Epithelial cell of proximal tubule (primary cell): ENCODE measurements at places on chromosomes 1 and 21. TPM values are rescaled to one million over a fixed set of nuclear protein-coding genes. Genes with fewer than 3 reads are reported as not detected.

The CLDN8 gene
- total RNA-seq: not detected in 2 replicates

The FCRL6 gene
- not detected in 2 replicates for total RNA-seq

The CHAF1B gene
- 8.5 and 21.8 TPM in 2 replicates for total RNA-seq

The PDE4B gene
- total RNA-seq: 2.3 and 3.8 TPM in 2 replicates

The TTF2 gene
- 31.8 and 53.0 TPM in 2 replicates for total RNA-seq

The CXADR gene
- total RNA-seq: 21.1 and 22.1 TPM in 2 replicates
